Left colon (tissue), 2 donors: ENCODE measurements at places on chromosomes 12 and 14. TPM values are rescaled to one million over a fixed set of nuclear protein-coding genes. Genes with fewer than 3 reads are reported as not detected.

The CSRNP2 gene
- 16.5 TPM for total RNA-seq

The NRIP2 gene
- 1.2 TPM for total RNA-seq

GRCh38 chr14:64112867-64113678 lies 181.1 kb downstream of the ESR2 start:
- peak; percentile 77 for DNase-seq

The C12orf56 gene
- total RNA-seq = 1.6 TPM

DNA sequence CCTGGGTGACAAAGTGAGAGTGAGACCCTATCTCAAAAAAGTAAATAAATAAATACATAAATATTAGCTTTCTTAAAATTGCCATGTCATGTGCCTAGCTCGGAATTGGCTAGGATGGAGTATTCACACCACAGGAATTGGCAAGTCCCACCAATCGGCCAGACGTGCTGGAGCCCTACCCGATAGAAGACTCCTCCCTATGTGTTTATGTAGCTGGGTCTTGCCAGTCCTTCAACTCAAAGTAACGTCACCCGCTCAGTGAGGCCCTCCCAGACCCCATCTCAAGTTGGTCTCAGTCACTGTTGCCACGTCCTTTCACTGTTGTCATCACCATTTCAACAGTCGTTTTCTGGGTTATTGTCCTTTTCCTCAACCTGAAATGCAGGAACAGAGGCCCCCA lies 20.2 kb downstream of the VRTN start:
- no peak for DNase-seq

The EFS gene
- 3.1 TPM for total RNA-seq

DNA sequence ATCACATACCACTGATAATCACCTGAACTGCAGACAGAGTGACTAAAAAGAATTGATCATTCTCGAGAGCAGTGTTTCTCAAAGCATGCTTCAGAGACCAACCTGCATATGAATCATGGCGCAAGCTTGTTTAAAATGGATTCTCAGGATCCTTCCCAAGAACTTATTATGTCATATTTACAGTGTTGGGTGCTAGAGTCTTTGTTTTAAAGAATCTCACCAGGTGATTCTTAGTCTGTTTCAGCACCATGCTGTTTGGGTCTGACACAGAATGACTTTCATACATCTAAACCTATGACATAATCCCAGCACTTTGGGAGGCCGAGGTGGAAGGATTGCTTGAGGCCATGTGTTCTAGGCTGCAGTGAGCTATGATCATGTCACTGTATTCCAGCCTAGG lies 31.3 kb upstream of the SSPN start:
- no peak for DNase-seq

The SPTB gene
- total RNA-seq = 0.34 TPM

GRCh38 chr12:39902821-39903220 lies 203.1 kb downstream of the SLC2A13 start:
- DNase-seq = no peak

The LRRC74A gene
- not detected for total RNA-seq

The RHNO1 gene
- total RNA-seq = 18.5 TPM

DNA sequence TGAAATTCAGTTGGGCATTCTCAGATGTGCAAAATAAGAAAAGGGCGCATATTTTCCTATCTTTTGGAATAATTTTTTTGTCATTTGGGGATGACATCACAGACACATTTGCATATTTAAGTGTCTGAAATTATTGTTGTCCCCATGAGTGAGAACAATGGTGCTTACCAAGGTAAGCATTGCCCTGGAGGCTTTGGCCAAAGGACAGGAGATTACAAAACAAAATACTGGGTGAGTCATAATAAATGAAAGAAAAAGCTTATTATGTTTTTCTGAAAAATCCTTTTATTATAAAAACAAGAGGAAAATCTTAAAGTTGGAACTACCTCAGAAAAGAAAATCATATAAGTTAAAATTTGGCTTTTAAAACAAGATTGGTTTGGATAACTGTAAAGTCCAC lies 254.9 kb downstream of the BTG1 start:
- no peak for DNase-seq

DNA sequence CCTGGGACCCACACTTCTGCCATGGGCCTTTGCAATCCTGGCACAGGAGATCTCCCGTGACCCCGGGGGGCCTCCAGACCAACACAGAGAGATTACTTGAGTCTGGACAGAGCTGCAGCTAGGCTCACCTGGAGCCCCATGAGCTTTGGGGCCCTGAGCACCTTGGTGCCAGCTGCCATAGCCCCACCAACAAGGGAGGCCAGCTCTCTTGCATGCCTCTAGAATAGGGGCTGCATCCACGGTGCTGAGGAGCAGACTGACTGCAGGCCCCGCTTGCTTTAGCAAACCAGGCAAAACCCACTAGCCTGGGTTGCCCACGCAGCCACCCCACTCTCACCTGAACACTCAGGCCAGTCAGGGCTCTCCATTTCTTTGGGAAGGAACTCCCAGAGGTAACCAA lies 3.7 kb upstream of the OR4N2 start:
- no peak for DNase-seq

GRCh38 chr12:115683240-115683780 lies 594.2 kb downstream of the MED13L start:
- DNase-seq = no peak

The ERP27 gene
- total RNA-seq = 3.3 TPM

The EIF2S3B gene
- 2.1 TPM for total RNA-seq

The TAS2R42 gene
- total RNA-seq = not detected

GRCh38 chr12:41966916-41967315 lies 177.8 kb downstream of the GXYLT1 start:
- DNase-seq = no peak

DNA sequence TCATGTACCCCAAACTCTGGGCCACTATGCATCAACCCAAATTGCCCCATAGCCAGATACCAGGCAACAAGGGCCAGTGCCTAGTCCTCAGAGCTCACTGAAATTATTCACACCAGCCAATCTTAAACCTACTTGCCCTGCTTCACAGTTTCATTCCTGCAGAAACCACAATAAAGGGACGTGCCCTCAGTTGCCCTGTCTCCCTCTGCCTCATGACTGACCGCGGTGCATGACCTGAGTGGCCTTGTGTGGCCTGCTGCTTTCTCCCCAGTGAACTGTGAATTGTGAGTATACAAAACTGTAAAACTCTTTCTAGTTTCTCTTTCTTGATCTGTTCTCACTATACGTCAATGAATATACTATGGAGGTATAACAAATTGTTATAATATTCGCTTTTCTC lies 490.9 kb upstream of the MIS18BP1 start:
- no peak for DNase-seq

- no peak for DNase-seq
Measured at GRCh38 chr12:23947395-23947794, 2.1 kb downstream of the SOX5 start.

- no peak for DNase-seq
Measured at GRCh38 chr12:3119756-3120601, 42.8 kb downstream of the TSPAN9 start.

- DNase-seq = no peak
Measured at GRCh38 chr12:52813203-52813819, 605 bp downstream of the KRT4 start.

DNA sequence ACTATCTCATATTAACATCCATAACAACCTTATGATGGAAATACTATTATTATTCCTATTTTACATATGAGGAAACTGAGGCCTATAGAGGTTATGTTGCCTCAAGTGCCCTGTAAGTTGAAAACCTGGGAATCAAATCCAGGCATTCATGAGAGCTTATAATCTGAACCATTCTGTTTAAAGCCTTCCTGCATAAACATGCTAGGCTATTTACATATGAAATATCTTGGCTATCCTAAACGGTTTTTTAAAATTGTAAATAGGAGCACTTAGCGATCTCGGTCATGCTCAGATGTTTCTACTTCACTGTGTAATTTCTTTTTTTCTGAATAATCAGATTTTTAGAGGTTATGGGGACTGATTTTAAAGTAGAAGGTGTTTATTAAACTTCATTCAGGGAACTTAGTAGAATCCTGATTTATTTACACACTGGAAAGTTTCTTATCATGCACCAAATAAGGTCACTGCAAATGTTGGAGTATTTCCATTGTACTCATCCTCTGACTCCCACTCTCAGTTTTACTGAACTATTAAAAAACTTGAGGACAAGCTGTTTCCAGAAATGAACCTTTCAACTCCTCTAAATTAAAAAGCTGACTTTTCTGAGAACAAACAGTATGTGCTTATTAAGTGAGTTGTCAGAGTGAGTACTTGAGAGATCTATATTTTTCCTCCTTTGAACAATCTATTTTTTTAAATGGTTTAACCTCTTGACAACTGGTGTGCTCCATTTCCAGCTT lies 141.7 kb downstream of the PIK3C2G start:
- no peak for DNase-seq

- DNase-seq = no peak
Measured at GRCh38 chr14:35825968-35826217, 245 bp upstream of the BRMS1L start.

- DNase-seq = no peak
Measured at GRCh38 chr12:68416826-68417225, 84.7 kb upstream of the MDM1 start.

DNA sequence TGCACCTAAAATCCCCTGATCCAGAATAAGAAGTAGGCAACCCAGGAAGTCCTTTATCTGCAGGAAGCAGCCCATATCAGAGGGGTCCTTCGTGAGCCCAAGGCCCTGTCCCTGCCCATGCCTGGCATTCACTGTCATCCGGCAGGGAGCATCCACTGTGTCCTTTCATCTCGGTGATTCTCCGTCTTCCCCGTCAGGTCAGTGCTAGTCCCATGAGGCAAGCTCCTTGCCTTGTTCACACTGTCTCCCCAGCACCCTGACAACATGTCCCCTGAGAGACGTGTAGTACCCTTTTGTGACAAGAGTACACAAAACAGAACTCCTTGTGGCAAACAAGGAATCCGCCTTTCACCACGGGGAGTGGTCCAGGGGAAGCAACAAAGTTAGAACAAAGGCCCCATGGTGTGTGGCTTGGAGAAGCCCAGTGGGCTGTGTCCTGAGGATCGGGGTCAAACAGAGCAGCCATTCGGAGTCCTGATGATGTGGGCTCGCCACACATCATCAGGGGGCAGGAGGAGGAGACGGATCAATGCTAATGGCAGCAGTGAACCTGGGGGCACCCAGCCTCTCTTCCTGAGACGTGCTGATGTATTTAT lies 112.1 kb downstream of the DICER1 start:
- no peak for DNase-seq

The SYCP3 gene
- total RNA-seq = 0.15 TPM

GRCh38 chr12:87121896-87122295 lies 865.7 kb upstream of the MGAT4C start:
- no peak for DNase-seq

- no peak for DNase-seq
Measured at GRCh38 chr12:3755898-3756297, 3.0 kb upstream of the CRACR2A start.

The GCN1 gene
- total RNA-seq = 61.3 TPM

DNA sequence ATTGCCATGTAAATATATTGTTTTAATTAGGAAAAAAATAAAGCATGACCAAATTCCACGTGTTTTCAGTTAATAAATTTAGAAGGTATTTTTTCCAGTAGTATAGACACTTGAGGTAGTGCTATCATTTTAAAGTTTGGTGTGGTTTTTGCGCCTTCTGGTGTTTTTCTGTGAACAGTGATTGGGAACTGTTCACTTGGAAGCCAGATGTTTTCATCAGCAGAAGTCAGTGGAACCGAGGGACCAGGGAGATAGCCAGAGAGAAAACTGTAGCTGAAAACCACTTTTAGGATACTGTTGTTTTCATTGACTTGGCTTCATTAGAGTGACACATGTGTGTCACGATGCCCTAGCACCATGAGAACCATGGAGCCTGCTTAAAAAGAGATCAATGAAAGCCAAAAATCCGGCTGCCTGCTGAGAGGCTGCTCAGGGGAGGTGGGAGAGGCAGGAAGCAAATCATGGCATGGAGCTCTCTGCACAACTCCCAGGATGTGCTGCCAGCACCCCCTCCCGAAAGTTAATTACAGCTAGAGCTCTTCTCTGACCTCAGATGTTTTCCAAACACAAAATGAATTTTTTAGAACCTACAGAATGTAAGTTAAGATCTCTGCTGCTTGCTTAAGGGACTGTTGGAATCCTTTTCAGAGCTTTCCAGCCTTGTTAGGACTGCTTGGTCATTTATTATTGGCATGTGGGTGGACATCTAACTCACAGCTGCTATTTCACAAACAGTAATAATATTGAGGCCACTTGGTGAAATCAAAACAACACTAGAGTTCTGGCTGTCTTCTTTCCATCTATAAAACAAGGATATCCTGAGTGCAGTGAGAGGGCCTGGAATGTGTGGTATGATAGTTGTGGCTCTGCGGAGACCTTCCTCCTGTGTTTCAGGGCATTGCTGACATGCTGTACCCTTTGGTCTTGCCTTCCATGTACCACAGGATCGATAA lies 192.3 kb downstream of the ANO4 start:
- DNase-seq = no peak

GRCh38 chr12:50690925-50691324 lies 73.0 kb upstream of the ATF1 start:
- no peak for DNase-seq

- DNase-seq = peak; percentile 11
Measured at GRCh38 chr14:55518391-55518790, 61.6 kb upstream of the KTN1 start.

GRCh38 chr12:14868916-14869506 lies 16.6 kb downstream of the MGP start:
- no peak for DNase-seq

- DNase-seq = no peak
Measured at GRCh38 chr12:22333186-22333712, 1.3 kb downstream of the ST8SIA1 start.

DNA sequence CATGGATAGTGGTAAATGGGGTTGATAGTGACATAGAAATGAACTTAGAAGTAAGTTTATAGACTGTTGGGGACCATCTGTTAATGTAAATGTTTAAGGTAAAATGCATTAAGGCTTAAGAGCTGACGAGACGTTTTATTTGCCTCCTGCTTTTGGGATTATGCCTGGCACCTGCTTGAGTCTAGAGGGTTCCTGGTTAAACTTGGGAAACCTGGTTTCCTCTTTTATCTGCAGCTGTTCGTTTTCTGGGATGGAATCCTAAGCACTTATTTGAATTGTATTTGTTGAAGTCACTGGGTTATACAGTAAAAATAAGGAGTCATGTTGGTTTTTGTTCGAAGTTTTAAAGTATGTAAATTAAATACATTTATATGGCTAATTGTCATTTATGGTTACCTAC lies 914.7 kb downstream of the NRXN3 start:
- DNase-seq = no peak

DNA sequence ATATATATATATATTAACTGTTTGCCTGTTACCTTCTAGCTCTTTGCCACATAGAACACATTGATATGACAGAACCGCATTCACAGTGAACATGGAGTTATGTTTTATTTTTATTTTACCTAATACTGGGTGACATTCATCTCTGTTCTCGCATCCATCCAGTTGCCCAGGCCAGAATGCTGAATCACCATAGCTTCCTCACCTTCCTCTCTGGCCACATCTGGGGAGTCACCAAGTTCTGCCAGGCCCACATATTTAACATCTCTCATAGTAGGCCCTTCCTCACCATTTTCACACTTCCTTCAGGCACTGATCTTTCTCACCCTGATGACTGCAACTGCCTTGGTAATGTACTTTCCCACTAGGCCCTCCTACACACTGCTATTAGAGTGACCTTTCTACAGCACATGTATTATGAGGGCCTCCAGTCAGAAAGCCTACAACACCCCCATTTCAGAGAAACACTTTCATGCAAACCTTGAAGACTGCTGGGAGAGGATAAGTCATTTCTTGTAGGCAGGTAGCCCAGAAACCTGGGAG lies 106.8 kb downstream of the LGR5 start:
- DNase-seq = no peak

The RIPK3 gene
- total RNA-seq = 56.6 TPM

The TMCC3 gene
- 65.4 TPM for total RNA-seq

The NAA30 gene
- 21.4 TPM for total RNA-seq

GRCh38 chr14:105536691-105537579 lies 10.6 kb downstream of the TMEM121 start:
- DNase-seq = no peak

The ADCY6 gene
- total RNA-seq = 103 TPM
